Midbrain (tissue), 1 donor: ENCODE measurements at places on chromosomes 4 and X.

DNA sequence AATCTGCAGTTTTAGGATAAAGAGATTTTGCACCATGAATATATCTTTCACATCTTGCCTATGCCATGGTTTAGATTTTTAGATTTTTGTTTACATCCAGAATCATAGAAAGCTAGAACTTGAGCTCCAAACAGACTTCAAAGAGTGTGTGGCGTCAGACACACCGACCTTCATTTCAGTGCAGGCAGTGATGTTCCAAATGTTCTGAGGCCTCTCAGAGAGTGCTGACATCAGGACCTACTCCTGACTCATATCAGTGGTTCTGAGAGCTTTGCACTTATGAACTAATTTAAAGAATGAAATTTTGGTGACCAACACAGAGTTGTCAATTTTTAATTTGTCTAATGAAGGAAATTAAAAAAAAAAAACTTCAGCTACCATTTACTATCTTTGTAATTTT, 18.3 kb downstream of the CXCR3 start:
- no peak for DNase-seq

DNA sequence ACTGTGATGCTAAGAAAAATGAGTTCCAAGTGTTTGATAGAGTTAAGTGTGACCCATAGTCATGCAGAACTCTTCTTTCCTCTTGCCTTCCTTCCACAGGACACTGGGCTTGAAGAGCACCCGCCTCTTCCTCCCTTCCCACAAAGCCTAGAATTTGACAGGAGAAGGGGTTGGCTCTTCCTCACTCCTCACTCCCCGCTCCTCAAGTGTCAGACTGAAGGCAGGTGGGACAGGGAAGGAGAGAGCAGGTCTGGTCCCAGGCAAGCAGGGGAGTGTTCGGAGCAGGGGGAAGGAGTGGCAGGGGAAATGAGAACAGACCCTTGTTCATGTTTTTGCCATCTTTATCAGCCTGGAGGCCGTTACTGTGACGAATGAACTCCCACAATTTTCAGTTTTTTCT, 10.7 kb downstream of the MAGED2 start:
- DNase-seq = no peak

DNA sequence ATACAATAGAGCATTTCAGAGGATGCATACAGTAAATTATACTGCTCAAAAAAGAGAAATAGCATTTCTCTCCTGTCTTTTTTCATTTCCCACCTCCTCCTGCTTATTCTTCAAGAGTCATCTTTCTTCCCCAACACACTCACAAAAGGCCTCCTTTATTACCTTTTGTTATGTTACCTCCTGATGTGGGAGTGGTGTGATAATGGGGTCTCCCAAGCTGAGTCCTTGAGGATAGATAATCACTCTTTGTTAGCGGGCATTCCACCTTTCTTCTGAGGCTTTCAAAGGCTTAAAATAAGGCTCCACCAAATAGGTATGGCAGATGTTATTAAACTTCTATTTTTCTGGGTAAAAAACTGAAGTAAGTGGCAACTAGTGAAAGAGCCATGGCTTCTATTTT, 159.8 kb downstream of the CPEB2 start:
- no peak for DNase-seq

- no peak for DNase-seq
These were observed 7.9 kb upstream of the RGS12 start for GRCh38 chr4:3284734-3285557.

DNA sequence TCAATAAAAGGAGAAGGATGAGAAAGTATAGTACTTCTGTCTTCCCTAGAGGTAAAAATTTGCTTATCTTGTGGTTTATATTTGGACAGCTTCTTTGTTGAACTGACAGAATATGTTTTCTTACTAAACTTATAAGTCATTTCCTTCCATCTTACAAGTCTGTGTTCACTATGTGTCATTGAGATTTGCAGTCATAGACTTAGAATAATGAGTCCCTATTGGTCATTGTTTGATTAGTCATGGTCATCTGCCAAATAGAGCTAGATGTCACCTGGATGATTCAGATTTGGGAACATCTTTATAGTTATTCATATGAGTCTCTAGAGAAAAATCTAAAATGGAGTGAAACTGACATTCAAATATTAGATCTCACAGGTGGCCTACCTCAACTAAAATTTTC, 51.5 kb downstream of the SPATA18 start:
- DNase-seq = no peak

- peak; percentile 57 for DNase-seq
These were observed 22.4 kb downstream of the SH3TC1 start for GRCh38 chr4:8221476-8221875.

- no peak for DNase-seq
These were observed 40.9 kb downstream of the TSC22D3 start for GRCh38 chrX:107734646-107735045.

- peak; percentile 65 for DNase-seq
These were observed 179.9 kb downstream of the KCNIP4 start for GRCh38 chr4:21768349-21769310.

DNA sequence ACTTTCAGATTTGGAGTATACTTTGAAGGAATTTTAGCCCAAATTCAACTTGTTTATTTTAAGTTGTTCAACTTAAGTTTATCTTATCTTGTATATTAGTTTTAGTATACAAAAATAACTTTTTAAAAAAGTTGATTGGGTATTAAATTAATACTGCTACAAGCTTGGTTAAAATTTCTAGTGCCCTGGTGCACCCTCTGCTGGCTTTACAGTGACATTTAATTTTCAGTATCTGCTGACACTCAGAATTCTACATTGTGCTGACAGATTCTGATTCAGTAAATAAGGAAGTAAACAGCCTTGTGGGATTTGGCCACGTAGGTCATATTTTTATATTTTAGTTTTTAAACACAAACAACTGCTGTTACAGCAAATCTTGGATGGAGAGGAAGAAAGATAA, 2.9 kb downstream of the EDA start:
- DNase-seq = peak; percentile 11

GRCh38 chr4:98672583-98673287, 14.3 kb upstream of the TSPAN5 start:
- DNase-seq = no peak

DNA sequence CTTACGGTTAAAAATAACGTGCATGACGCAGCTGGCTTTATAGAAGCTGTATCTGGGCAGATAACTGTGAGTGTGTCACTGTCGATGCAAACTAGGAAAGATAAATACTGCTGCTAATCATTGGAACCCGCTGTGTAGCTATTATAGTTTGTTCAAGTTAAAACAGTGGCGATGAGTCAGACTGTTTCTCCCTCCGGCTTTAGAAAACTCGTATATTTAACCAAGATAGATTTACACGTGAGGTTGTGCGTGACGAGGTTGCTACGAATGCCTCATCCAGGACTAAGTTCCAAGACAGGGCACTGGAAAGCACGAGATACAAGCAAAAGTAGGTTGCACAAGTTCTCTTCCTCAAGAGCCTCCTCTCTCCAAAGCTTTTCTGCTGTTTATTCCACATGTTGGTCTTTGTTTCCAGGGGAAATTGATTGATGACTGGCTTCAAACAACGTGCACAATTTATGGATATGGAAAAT, 270.7 kb downstream of the FBXW7 start:
- DNase-seq = no peak

GRCh38 chrX:14903891-14904290, 30.7 kb downstream of the MOSPD2 start:
- no peak for DNase-seq

DNA sequence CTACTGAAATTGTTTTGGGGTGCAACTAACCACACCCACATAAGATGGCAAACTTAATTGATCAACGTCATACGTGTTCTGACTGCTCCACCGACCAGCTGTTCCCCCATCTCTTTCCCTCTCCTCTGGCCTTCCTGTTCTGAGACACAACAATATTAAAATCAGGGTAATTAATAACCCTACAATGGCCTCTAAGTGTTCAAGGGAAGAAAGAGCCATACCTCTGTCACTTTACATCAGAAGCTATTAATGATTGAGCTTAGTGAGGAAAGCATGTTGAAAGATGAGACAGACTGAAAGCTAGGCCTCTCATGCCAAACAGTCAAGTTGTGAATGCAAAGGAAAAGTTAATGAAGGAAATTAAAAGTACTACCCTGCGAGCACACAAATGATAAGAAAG, 173.9 kb upstream of the FTHL17 start:
- no peak for DNase-seq

GRCh38 chr4:145680902-145681301, 956 bp downstream of the C4orf51 start:
- DNase-seq = no peak

GRCh38 chrX:14032406-14032805, 2.7 kb upstream of the GEMIN8 start:
- DNase-seq = peak; percentile 77
